ENCODE measurements at places on chromosomes 2 and 18. TPM values are rescaled to one million over a fixed set of nuclear protein-coding genes. Genes with fewer than 3 reads are reported as not detected.

The TMEFF2 gene
- total RNA-seq: 7.0 TPM

The IHH gene
- total RNA-seq: 1.5 TPM

The ABCB11 gene
- total RNA-seq: 0.06 TPM

The CPSF3 gene
- 38.1 TPM for total RNA-seq

The PIEZO2 gene
- total RNA-seq: 31.1 TPM

The GPR39 gene
- total RNA-seq: 4.3 TPM

The SPATA3 gene
- total RNA-seq: not detected

The STAT4 gene
- total RNA-seq: 6.7 TPM

The CNTNAP5 gene
- total RNA-seq: 0.58 TPM

The VWC2L gene
- 0.35 TPM for total RNA-seq

The SGO2 gene
- total RNA-seq: 4.6 TPM

The CXCR1 gene
- total RNA-seq: 1.4 TPM

The IL36G gene
- not detected for total RNA-seq

The C1QL2 gene
- not detected for total RNA-seq

The CPS1 gene
- 7.3 TPM for total RNA-seq

The UGT1A10 gene
- total RNA-seq: not detected

The IL1B gene
- 0.88 TPM for total RNA-seq

The PROM2 gene
- total RNA-seq: 34.7 TPM

The PAIP2B gene
- total RNA-seq: 15.8 TPM

The PROKR1 gene
- total RNA-seq: 0.23 TPM

The ASIC4 gene
- total RNA-seq: 0.18 TPM

The PLEKHH2 gene
- 67.0 TPM for total RNA-seq

The MC4R gene
- total RNA-seq: not detected

The SESTD1 gene
- 48.3 TPM for total RNA-seq

The SLC5A7 gene
- total RNA-seq: 0.53 TPM

The CLEC4F gene
- not detected for total RNA-seq

The OXER1 gene
- 8.1 TPM for total RNA-seq

The TLX2 gene
- total RNA-seq: not detected

The IL36B gene
- not detected for total RNA-seq

The GLI2 gene
- 18.7 TPM for total RNA-seq

The ECEL1 gene
- 8.1 TPM for total RNA-seq

The SPP2 gene
- not detected for total RNA-seq

The CTAGE1 gene
- not detected for total RNA-seq

The ARHGAP15 gene
- total RNA-seq: 25.2 TPM

The LIPG gene
- 32.1 TPM for total RNA-seq

The FBXO48 gene
- 0.53 TPM for total RNA-seq

The RPRM gene
- total RNA-seq: 5.3 TPM

The CDK5R2 gene
- total RNA-seq: 0.12 TPM

The ASB18 gene
- 2.0 TPM for total RNA-seq

The SERPINB13 gene
- not detected for total RNA-seq

The RESP18 gene
- total RNA-seq: not detected

The ST8SIA3 gene
- 0.06 TPM for total RNA-seq

The SH2D6 gene
- 0.99 TPM for total RNA-seq

The GAD1 gene
- total RNA-seq: 2.0 TPM

The CD207 gene
- not detected for total RNA-seq

The CARF gene
- 16.1 TPM for total RNA-seq

The UGT1A3 gene
- not detected for total RNA-seq

The STPG4 gene
- total RNA-seq: not detected

The CHST10 gene
- 17.0 TPM for total RNA-seq

The CYP26B1 gene
- 48.2 TPM for total RNA-seq

The PAPOLG gene
- 16.2 TPM for total RNA-seq

All from metanephros (tissue), 2 donors.